ELF-1 (cell line): ENCODE measurements at places on chromosomes 11 and 22.

DNA sequence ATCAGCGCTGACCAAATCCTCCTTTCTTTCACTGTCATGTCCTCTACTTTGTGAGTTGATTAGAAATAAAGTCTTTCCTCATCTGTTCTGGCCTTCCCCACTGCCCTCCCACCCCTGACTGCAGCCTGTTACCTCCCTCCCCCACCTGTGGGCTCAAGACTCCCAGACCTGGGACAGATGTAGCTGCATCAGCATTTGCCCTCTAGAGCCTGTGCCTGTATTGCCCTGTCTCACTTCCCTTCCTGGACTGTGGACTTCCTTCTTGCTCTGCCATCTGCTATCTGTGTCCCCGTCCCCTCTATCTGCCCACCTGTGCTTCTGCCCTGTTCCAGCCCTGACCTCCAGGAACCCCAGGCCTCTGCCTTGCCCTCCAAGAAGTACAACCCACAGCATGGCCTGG lies 122.5 kb downstream of the GALNT18 start:
- no peak for DNase-seq

GRCh38 chr22:20639343-20639742 lies 131.9 kb downstream of the MED15 start:
- DNase-seq, result no peak

DNA sequence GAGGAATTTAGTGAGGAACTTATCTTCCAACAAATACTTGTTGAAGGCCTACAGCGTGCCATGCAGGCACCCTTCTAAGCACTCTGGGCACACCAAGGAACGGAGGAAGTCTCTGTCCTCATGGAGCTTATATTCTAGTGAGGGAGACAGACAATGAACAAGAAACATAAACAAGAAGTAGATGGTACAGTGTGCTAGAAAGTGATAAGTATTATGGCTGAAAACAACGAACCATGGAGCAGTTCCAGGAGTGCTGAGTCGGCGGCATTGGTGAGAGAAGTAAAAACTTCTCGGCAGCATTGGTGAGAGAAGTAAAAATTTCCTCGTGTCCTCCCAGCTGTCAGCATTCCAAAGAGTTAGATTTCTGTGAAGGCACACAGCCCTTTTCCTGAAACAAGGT lies 53.2 kb downstream of the FAM76B start:
- no peak for DNase-seq

GRCh38 chr22:28978863-28979796 lies 82.5 kb downstream of the C22orf31 start:
- DNase-seq, result no peak

DNA sequence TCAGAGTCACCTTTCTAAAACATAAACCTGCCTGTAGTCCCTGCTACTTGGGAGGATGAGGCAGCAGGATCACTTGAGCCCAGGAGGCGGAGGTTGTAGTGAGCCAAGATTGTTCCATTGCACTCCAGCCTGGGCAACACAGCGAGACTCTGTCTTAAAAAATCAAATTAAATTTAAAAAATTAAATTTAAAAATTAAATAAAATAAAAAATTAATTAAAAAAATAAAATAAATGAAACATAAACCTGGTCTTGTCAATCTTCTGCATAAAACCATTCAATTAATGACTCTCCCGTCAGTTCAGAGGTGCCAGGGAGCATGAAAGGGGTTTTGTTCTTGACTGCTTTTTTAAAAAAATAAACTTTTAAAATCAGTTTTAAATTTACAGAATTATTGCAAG lies 48.6 kb downstream of the CCDC83 start:
- DNase-seq, result no peak

- DNase-seq, result no peak
These were observed 66.1 kb downstream of the FAM76B start for GRCh38 chr11:95723361-95723942.

DNA sequence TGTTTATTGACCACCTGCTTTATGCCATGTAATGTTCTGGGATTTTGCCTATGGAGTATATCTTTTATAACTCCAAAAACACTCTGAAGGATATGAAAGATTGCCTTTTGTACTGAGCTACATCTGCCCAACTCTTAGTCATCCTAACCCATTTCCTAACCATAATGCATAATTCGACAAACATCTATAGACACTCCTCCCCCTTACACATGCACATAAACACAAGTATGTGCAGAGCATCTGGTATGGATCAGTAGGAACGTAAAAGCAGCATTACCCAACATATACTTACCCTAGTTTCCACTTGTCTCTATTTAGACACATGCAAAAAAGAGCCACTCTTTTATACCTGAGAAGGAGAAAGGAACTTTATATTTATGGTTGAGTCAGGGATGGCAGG lies 272.8 kb downstream of the FAM76B start:
- DNase-seq, result no peak

DNA sequence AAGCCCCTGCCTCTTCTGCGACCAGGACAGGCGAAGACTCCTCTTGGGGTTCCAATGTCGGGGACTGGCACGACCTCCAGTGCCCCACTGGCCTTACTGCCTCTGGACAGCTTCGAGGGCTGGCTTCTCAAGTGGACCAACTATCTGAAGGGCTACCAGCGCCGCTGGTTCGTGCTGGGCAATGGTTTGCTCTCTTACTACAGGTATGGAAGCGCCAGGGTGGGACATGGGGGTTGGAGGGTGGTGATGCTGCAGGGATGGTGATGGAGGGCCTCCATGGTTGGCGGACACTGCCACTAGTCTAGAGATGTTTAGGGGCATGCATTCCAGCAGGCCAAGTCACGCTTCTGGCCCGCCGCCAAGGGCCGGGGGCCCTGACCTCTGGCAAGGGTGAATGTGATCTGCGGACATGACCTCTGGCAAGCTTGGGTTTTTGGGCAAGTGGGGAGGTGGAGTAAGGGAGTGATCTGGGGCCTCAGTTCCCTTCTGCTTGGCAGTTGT lies 727 bp downstream of the OSBP2 start:
- DNase-seq, result no peak

DNA sequence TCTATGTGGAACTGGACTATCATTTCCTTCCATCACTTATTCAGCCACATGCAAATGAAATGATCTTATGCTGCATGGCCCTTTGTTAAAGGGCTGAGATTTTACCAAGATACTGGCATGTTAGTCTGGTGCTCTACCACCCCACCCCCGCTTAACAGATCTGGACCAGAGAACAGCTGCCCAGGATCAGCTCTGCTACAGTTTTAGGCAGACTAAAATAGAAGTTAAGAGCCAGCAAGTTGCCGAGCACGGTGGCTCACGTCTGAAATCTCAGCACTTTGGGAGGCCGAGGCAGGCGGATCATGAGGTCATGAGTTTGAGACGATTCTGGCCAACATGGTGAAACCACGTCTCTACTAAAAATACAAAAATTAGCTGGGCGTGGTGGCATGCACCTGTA lies 4.6 kb downstream of the DDB1 start:
- DNase-seq, result no peak

DNA sequence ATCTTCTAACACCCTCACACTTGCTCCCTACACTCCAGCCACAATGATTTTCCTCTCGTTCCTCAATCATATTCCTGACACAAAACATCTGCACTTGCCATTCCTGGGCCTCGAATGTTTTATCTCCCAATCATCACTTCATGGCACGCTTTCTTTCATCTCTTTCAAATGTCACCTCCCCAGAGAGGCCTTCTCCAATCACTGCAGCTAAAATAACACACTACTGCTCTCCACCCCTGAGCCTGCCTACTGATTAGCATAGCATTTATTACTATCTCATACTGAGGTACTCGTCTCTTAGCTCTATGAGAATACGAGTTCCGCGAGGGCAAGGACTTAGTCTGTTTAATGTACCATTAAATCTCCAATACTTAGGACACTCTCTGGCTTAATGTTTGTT lies 23.5 kb downstream of the NFRKB start:
- DNase-seq, result no peak

- DNase-seq, result no peak
These were observed 21.3 kb upstream of the DRG1 start for GRCh38 chr22:31378123-31378522.

DNA sequence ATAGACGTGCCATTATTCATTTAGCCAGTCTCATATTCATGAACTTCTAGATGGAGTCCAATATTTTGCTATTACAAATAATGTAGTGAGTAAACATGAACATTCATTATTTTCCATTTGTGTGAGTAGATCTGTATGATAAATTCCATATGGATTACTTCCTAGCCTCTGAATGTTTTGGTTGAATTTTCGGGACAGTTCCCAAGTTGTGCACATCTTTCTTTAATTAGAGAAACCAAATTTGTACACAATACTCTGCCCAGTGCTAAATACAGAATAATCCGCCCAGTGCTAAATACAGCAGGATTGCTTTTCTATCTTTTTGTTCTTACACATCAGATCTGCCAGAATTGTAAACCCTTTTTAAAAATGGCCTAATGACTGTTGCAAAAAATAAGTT lies 17.1 kb upstream of the APLP2 start:
- no peak for DNase-seq

DNA sequence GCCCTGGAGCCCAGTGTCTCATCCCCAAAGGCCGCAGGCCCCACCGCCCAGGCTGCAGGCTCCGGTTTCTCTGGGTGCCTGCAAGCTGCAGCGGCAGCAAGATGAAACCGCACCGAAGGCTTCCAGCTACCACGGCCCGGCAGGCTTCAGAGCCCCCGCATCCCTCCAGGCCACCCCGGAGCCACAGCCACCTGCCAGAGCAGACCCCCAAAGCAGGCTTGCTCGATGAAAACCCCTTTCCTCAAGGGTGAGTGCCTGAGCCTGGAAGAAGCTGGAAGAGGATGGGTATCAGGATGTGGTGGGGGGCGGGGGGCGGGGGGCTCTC lies 24.5 kb upstream of the GNB1L start:
- peak; percentile 3 for DNase-seq

DNA sequence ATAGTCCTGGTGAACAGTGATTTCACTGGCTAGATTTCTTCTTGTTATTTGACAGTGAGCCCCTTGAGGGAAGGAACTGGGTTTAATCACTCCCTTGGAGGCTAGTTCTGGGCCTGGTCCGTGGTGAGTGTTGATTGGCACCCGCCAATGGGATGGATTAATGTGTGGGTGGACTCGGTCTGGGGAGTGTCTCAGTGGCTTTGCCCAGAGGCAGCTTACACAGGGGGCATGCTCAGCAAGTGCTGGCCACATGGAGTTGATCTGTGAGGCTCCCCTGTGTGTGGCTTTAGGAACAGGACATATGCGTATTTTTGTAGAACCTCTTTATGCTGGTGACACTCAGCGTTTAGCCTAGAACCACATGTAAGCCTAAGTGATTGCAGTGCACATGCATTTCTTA lies 106.9 kb downstream of the TBC1D22A start:
- DNase-seq, result peak; percentile 19

- no peak for DNase-seq
These were observed 1086.3 kb downstream of the FAM181B start for GRCh38 chr11:81647374-81647773.

- DNase-seq, result no peak
These were observed 103.0 kb upstream of the CD44 start for GRCh38 chr11:35035894-35036408.

- no peak for DNase-seq
These were observed 12.2 kb downstream of the BCL9L start for GRCh38 chr11:118913411-118914125.

GRCh38 chr11:575313-575995 lies 816 bp upstream of the PHRF1 start:
- DNase-seq, result peak; percentile 74

- DNase-seq, result no peak
These were observed 17.6 kb upstream of the ASCC2 start for GRCh38 chr22:29855611-29856181.

DNA sequence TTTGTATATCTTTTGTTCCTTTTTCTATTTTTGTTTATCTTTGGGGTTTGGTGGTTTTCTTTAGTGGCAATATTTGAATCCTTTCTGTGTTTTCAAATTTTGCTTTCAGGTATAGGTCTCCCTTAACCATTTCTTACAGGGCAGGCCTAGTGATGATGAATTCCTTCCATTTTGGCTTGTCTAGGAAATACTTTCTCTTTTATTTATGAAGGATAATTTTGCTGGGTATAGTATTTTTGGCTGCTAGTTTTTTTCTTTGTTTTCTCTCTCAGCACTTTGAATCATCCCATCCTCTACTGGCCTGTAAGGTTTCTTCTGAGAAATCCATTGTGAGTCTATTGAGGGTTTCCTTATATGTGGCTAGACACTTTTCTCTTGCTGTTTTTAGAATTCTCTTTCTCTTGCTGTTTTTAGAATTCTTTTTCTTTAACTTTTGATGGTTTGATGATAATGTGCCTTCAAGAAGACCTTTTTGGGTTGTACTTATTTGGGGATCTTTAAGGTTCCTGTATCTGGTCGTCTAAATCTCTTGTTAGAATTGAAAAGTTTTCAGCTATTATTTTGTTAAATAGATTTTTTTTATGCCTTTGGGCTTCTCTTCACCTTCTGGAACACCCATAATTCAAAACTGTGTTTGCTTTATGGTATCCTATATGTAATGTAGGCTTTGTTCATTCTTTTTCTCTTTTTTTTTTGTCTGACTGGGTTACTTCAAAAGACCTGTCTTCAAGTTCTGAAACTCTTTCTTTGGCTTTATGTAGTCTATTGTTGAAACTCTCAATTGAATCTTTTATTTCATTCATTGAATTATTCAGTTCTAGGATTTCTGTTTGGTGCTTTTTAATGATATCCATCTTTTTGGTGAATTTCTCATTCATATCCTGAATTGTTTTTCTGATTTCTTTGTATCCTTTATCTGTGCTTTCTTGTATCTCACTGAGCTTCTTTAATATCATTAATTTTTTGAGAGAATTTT lies 24.5 kb downstream of the CFAP300 start:
- no peak for DNase-seq

DNA sequence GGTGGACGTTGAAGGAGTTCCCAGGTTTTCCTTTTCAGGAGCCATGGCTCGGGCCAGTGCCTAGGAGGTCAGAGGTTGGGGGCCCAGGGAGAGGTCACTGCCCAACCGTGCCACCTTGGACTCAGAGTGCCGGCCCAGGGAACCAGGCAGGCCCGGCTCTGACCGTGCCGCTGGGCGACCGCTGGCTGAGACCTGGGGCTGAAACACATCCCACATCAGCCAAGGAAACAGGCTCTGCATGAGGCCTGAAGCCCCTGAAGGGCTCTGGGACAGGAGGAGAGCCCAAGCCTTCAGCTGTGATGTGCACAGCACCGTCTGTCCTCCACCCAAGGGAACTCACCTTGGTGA lies 21.9 kb upstream of the RTN4R start:
- no peak for DNase-seq

DNA sequence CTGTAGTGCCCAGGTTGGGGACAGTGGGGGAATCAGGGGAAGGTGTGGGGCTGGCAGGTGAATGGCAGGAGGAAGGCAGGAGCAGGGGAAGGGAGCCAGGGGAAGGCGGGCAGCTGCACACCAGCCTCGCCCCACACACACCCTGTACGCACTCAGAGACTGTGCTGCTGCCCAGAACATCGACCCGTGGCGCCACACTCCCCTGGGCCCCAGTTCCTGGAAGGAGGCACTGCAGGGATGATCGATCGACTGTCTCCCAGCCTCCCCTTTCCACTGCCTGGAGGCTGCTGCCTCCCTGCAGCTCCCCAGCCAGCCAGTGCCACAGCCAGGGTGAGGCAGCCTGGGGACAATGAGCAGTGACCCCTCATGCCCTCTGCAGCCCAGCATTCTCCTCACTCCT lies 19.2 kb downstream of the PDE2A start:
- no peak for DNase-seq

GRCh38 chr11:9231848-9232177 lies 33.3 kb downstream of the DENND5A start:
- no peak for DNase-seq

GRCh38 chr22:45013138-45013537 lies 3.3 kb upstream of the PHF21B start:
- no peak for DNase-seq

- DNase-seq, result no peak
These were observed 33.9 kb downstream of the ANO1 start for GRCh38 chr11:70112017-70112434.

GRCh38 chr22:32018056-32018455 lies 25.0 kb upstream of the SLC5A1 start:
- no peak for DNase-seq
